ENCODE measurements at places on chromosomes 11 and 22.
A peak's percentile ranks its signal among the peaks of the same experiment; 100 is the strongest.

GRCh38 chr11:23509023-23509422 is 648.7 kb upstream of the CCDC179 start:
- DNase-seq: no peak

DNA sequence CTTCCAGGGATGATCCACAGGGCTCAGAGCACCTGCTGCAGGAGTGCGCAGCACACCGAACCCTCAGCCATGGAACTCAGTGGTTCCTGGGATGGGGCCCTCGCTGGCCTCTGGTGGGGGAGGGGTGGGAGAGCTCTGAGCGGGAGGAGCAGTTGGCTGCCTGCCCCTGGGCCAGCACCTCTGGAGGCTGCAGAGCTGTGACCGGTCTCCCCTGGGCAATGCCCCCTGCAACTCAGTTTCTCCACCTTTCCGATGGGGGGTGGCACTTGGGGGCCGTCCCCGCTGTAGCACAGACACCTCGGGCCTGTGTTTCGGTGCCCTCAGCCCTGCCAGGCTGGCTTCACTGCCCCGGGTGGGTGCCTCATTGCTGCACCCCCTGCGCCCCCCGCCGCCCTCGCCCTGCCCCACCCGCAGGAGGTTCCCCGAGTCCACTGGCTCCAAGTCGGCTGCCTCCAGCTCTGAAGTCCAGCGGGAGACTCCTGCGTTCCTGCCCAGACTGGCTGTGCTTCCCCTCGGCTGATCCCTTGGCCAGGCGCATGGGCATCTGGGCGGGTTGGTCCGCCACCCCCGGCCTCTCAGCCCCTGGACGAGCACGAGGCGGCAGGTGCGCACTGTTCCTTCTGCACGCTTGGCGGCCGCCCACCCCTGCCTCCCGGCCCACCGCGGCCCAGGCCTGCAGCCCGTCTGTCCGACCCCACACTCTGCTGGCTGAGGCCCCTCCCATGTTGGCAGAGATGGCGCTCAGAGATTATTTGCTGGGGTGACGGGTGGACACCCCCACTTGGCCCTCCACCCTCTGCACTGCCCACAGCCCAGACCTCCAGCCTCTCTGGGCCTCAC is 1.8 kb downstream of the MUC6 start:
- DNase-seq: no peak

- DNase-seq: no peak
Measured at GRCh38 chr22:29830585-29830984, 7.5 kb downstream of the ASCC2 start.

- DNase-seq: peak; percentile 4
Measured at GRCh38 chr22:32904044-32904443, 102.5 kb downstream of the TIMP3 start.

DNA sequence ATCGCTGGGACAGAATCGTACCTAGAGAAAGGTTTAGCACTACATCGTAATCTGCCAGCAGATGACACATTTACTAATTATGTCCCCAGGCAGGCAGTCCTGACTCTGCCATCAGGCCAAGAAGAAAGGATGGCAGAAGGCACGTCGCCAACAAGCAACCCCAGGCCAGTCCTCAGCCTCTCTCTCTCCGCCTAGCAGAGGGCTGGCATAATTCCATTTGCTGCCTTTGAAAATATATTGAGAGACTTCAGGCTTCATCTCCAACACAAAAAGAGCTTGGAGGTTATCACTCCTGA is 1517.0 kb downstream of the TBC1D22A start:
- DNase-seq: no peak
